ENCODE measurements at places on chromosomes 7 and 10.

- DNase-seq = peak; percentile 46
Observed at GRCh38 chr7:73978661-73979563, 49.1 kb upstream of the ELN start.

DNA sequence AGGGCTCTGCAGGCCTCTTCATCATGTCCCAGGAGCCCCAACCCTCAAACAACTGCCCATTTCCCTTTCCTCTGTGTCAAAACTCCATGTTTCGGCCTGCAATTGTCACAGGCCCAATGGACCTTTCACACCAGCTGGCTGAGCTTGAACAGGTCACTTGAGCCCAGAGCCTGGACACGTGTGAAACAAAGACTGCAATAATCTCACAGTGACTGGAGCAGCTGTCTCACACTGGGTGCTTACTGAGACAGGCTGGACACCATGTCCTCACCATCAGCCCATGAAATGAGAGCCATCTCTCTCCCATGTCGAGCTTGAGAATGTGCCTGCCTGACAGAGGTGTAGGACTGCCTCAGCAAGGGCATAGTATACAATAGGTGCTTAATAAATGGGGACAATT, 19.5 kb upstream of the EIF5AL1 start:
- no peak for DNase-seq

DNA sequence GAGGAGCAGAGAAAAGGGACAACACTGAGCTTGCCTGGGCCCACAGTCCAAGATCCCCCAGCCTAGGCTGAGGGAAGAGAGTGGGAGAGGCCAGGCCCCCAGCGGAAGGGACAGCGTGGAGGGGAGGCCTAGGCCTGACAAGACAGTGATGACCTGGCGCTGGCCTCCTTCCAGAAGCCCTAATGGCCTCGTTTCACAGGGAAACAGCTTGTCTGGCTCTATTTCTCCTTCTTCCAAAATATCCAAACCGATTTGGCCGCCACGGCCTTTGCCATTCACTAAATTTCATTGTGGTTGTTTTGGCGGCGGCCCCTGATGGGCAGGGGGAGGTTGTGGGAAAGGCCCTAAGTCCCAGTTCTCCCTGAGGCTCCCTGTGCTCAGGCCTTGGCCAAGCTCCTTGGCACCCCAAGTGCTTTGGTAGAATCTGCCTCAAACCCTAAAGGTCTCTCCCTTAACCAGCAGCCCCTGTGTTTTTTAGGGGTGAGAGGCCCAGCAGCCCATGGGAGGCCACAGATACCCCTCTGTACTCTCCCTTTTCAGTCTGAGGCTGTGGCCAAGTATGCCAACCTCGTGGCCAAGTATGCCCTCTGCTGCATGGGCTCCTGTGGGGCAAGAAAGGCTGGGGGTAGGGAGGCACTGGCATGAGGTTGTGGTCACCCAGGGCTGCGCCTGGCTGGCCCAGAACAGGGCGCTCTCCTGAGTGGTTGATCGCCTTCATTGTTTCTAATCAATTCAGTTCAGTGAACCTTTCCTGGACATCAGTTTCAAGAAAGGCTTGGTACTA, 37.3 kb downstream of the PAX2 start:
- DNase-seq = no peak

DNA sequence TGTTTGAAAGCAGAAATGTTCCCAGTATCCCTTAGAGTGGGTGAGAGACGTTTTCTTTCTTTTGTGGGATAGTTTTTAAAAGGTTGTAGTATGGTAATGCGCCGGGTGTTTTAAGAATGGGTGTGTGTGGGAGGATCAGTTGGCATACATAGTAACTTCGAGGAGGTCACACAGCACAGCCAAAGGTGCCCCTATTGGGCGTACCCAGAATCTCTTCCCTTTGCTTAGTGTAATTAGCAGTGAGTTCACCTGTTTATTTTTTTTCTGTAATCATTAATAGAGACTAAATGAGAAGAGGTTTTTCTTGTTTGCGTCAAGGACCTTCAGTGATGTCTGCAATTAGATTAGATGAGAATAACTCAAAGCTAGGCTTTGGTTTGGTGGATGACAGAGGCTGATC, 1.5 kb downstream of the PLEKHA8 start:
- no peak for DNase-seq

DNA sequence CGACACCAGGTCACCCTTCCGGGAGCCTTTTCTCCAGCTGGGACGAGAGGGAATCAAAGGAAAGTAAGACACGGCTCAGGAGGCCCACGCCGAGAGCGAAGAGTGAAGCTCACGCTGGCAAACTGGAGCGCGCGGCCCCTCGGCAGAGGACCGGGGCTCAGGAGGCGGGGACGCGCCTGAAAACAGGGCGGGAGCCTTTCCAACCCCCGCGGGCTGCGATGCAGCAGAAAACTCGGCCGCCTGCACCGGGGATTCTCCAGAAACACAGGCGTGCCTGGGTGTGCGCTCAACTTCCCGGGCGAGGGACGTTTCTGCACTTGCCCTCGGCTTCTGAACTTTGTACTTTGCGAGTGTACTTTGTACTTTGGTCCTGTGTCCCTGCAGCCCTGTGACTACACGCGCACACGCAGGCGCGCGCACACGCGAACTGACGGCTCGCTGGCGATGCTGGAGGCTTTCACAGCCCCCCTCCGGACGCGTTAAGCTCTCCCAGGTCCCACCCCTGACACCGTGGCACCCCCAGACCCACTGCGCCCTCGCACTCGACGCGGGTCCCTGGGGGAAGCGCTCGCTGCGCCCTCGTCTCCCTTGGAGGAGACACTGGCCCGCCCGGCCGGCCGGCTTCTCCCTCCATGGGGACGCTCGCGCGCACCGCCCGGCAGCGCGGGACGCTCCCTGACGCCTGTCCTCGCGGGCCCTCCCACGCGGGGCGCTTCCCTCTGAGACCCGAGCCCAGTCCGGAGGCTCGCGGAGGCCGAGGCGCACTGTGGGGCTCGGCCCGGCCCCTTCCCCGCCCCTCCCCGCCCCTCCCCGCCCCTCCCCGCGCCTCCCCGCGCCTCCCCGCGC, 588 bp upstream of the PAOX start:
- DNase-seq = no peak

GRCh38 chr7:97014145-97014750, 8.9 kb downstream of the DLX6 start:
- no peak for DNase-seq

GRCh38 chr7:66845379-66846095, 75.5 kb upstream of the TMEM248 start:
- no peak for DNase-seq

DNA sequence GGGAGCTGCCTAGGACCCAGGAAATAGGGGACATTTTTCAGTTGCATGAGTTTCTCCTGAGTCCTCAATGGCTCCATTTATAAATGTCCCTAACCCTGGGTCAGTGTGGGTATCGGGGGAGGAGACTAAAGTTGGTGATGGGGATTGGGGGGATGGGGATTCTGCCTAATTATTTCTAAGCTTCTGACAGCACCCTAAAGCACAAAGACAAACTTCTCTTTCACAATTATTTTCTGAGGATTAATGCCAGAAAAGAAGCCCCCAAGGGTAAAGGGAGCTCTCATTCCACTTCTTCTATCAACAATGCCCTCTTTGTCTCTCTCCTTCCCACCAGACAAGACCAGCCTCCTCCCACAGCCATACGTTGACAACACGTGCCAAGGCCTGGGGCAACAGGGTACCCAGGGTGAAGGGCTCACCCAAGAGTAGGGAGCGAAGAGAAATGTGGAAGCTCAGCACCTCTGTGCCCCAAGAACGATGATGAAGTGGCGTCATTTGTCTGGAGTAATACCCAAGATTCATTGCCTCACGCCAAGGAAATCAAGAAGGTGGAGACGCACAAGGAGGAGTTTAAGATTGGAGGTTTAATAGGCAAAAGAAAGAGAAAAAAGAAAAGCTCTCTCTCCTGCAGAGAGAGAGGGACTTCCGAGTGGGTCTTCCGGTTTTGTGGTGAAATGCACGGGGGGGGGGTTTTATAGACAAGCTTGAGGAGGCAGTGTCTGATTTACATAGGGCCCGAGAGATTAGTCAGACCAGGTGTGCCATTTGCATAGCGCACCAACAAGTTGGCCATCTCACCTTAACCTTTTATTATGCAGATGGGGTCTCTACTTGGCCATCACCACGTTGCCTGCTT, 14.4 kb upstream of the GJC3 start:
- peak; percentile 47 for DNase-seq

GRCh38 chr10:3467052-3467951, 294.7 kb upstream of the PITRM1 start:
- DNase-seq = no peak

DNA sequence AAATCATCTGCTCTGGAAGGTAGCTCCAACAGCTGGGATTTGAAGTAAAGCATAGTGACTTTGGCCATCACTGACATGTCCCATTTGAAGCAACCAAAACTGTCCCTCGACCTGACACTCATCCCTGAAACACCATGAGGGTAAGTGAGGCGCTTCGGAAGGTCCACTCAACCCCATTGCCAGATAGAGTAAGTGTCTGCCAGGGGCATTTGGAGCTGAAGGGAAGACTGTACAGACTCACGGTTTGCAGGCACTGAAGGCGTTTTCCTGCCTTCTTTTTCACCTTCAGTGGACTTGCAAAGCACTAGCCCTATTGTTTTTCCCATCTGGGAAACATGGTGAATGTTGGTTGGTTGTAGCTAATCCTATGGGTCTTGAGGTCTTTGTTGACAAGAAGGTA, 57.6 kb downstream of the IKZF1 start:
- no peak for DNase-seq

- DNase-seq = no peak
Observed at GRCh38 chr7:155847821-155848435, 35.7 kb upstream of the SHH start.

DNA sequence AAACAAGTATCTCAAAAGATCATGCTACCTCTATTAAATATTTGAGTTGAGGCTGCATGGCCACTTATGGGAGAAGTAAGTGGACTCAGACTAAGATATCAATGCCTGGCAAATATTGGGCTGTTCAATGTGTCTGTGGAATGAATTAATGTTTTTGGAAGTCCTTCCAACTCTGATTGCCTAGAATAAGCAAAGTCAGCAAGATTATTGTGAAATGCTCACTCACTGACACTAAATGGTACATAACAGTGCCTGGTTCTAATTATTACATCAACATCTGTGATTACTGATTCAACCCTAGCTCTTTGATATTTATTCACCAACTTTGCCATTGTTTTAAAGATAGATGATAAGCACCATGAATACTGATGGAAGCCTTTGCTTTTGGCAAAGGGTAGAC, 45.5 kb upstream of the HDAC9 start:
- DNase-seq = no peak

GRCh38 chr7:31648288-31648687, 38.7 kb upstream of the PPP1R17 start:
- no peak for DNase-seq

GRCh38 chr7:116771640-116772039, 90.7 kb upstream of the CAPZA2 start:
- DNase-seq = no peak

DNA sequence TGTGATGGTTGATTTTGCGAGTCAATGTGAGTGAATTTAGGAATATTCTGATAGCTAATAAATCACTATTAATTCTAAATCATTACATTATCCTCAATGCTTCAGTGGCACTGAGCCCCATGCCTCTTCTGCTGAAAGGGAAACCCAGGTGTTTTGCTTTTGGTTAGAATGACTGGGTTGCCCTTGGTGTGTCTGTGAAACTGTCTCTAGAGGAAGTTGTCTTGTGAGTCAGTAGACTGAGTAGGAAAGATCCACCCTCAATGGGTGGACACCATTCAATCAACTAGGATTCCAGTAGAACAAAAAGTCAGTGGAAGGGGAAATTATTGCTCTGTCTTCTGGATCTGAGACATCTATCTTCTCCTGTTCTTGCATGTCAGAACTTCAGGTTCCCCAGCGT, 472.4 kb downstream of the ANKRD7 start:
- no peak for DNase-seq

- no peak for DNase-seq
Observed at GRCh38 chr10:63373176-63373575, 92.6 kb downstream of the JMJD1C start.

DNA sequence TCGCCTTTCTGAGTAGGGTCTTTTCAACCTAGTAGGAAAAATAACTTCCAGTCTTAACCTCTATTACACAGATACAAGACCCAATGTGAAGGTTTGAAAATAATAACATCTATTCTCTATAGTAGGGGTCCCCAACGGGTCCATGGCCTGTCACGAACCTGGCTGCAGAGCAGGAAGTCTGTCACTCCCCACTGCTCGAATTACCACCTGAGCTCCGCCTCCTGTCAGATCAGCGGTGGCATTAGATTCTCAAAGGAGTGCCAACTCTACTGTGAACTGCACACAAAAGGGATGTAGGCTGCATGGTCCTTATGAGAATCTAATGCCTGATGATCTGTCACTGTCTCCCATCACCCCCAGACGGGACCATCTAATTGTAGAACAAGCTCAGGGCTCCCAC, 7.4 kb downstream of the YWHAG start:
- DNase-seq = no peak

GRCh38 chr10:109454691-109455090, 468.6 kb downstream of the XPNPEP1 start:
- DNase-seq = no peak

- no peak for DNase-seq
Observed at GRCh38 chr7:85290269-85290668, 103.4 kb upstream of the SEMA3D start.

GRCh38 chr10:15387021-15387420, 15.9 kb upstream of the FAM171A1 start:
- no peak for DNase-seq

GRCh38 chr10:133140417-133141143, 19.4 kb upstream of the KNDC1 start:
- DNase-seq = no peak

DNA sequence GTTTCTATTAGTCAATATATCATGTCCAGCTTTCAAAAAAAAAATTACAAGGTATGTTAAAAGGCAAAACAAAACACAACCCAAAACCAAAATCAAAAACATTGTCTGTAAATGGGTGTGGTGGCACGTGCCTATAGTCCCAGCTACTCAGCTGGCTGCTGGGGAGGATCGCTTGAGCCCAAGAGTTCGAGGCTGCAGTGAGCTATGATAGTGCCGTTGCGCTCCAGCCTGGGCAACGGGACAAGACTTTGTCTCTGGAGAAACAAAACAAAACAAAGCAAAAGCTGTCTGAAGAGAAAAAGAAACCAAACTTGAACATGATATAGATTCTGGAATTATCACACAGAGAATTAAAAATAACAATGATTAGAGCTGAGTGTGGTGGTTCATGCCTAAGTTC, 10.3 kb upstream of the CPA5 start:
- DNase-seq = no peak
